ENCODE measurements at places on chromosomes 2 and 18.

- DNase-seq, result no peak
Observed at GRCh38 chr2:273333-273732, 8.6 kb downstream of the ACP1 start.

DNA sequence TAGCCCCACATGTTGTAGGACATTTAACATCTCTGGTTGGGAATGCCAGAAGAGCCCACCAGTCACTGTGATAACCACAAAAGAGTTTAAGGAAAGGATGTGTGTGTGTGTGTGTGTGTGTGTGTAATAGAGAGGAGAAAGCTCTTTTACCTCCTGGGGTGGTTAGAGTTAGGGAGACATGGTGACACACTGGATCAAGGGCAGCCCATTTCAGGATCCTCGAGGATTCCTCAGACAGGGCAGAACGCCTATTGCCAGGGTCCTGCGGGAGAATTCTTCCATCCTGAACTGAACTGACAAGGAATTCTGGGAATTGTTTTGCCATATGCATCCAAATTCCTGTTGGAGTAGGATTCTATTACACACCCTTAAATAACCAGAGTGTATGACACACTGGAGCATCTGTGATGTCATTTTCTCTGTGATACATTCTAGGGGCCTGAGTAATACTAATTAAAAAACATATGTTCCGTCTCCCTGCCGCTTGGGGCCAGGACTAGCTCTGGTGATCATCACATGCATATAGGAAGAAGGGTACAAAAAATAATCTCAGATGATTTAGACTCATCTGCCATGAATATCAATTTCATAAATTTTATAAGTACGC is 156.4 kb upstream of the MMADHC start:
- DNase-seq, result no peak

- no peak for DNase-seq
Observed at GRCh38 chr2:158766524-158766923, 28.6 kb upstream of the DAPL1 start.

DNA sequence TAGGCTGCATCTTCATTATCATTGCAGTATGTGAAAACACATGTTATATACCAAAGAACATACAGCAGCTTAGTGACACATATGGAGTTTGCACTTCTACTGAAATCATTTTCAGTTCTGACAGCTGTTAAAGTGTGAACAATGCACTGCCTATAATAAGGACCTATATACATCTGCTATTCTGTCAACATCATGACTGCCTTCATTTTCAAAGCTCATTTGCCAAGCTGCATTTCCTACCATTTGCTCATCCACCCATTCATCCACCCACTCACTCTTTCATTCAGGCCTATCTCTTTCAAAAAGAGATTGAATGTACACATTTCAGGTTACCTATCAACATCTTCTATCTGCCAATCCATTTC is 81.7 kb upstream of the STK17B start:
- DNase-seq, result no peak

GRCh38 chr2:234904785-234905184 is 47.0 kb upstream of the SH3BP4 start:
- DNase-seq, result no peak

DNA sequence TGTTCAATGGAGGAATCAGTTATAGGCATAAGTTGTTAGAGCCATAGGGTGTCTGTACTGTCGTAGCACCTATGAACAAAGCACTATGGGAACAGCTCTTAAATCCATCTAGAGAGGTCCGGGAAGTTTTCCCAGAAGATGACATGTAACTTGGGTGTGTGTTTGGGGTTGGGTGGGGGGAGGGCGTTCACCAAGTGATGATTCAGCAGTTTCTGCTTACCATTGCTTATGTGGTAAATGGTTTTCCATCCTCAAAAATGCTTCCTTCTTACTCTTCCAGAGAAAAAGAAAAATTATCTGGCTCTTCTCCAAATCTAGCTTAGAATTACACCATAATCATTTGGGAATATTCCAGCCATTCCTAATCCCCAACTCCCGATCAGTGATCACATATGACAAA is 361.1 kb upstream of the ZNF521 start:
- no peak for DNase-seq

- DNase-seq, result no peak
Observed at GRCh38 chr2:100193291-100193710, 50.9 kb upstream of the AFF3 start.

DNA sequence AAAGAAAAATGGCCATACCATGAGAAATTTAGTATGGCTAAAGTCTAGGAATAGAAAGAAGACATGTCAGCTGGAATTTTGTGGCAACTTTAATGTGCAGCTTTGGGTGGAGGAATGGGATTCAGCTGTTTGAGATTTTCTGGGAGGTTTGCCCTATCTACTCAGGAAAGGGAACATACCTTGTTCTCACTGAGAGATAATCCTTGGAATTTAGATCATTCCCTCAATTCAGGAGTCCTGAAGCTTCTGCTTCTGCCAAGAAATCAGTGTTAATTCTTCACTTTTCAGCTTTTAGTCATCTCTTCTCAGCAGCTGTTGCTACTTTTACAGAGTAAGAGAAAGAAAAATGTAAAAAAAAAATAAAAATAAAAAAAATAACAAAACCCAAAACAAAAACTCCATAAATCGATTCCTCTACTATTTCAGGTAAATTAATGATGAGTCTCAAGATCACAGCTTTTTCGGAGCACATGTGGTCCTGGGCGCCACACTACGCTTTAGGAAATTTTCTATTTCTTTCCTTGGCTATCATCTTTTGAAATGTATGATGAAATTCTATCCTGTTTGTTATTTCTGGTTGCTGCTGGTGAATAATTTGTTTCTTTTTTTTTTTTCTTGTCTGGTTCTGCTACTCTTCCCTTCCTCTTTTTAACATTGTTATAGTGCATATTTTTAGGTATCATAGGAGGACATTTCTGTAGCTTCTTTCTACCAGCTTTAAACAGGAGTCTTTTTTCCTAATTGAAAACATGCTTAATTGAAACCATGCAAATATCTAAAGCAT is 18.9 kb upstream of the BAZ2B start:
- no peak for DNase-seq

DNA sequence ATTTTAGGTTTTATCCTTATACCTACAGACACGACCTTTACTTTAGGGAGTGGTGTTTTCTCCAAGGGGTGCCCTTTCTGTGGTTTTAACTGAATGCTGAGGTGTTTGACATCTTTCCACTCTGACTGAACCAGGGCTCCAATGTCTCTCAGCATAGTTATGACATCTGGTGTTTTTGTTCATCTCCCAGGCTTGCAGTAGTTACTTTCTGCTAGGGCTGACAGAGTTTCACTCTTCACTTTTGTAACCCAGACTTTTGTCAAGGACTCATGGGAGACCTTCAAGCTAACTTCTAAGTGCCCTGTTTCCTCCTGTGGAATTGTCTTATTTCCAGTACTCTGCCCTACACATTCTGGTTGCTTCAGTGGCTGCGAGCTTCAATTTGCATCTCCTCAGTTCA is 103.1 kb downstream of the CCDC85A start:
- no peak for DNase-seq
